ENCODE measurements at places on chromosomes 1 and 21.

DNA sequence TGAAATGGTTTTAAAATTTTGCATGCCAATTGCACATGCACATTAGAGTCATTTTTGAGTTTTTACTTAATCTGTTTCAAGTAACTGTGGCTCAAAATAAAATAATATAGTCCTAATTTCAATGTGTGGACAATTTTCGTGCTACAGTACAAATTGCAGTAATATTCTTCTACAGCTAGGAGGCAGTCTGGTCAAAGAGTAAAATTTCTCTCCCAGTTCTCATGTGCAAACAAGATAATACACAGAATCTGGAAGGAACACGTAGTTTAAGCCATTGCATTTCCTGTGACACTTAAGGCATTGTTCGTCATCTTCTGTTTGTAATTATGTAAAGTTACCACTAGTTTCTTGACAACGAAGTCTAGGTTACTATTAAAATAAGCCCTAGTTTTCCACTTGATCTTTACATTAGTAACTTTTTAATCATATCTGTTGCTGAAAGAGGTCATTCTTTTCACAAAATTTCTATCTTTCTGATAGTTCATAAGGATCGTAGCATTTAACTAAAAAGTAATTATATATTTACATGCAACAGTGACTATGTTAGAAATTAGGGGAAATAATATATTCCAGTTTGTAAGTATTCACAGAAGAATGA, 28.9 kb downstream of the ODR4 start:
- peak; percentile 18 for DNase-seq

DNA sequence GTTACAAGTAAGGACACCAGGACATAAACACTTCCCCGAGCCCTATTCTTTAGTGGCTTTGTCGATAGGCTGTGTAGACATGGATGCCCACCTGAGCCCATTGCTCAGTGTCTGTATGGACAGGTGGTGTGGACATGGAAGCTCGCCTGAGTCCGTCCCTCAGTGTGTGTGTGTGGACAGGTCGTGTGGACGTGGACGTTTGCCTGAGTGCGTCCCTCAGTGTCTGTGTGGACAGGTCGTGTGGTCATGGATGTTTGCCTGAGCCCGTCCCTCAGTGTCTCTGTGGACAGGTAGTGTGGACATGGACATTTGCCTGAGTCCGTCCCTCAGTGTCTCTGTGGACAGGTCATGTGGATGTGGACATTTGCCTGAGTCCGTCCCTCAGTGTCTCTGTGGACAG, 38.7 kb upstream of the COL6A2 start:
- no peak for DNase-seq

GRCh38 chr1:119550381-119550780, 43.4 kb downstream of the HSD3B1 start:
- no peak for DNase-seq

- DNase-seq = no peak
These were observed 698.8 kb downstream of the MATN1 start for GRCh38 chr1:30024411-30025195.

DNA sequence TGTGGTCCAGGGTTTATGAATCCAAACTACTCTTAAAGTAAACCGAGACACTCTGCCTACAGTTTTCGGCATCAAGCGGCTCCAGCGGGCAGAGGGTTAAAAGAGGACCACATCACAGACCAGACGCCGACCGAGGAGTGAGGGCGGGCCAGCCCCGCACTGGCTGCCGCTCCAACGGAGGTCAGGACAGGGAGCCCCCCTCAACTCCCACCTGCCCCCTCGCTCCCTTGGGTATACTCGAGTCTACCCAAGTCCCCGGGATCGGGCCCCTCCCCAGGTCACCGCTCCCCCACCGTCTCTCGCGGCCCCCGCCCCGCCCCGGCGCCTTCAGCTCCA, 312 bp downstream of the ARNT start:
- DNase-seq = peak; percentile 57

GRCh38 chr1:28882009-28882628, 32.2 kb upstream of the EPB41 start:
- peak; percentile 57 for DNase-seq

DNA sequence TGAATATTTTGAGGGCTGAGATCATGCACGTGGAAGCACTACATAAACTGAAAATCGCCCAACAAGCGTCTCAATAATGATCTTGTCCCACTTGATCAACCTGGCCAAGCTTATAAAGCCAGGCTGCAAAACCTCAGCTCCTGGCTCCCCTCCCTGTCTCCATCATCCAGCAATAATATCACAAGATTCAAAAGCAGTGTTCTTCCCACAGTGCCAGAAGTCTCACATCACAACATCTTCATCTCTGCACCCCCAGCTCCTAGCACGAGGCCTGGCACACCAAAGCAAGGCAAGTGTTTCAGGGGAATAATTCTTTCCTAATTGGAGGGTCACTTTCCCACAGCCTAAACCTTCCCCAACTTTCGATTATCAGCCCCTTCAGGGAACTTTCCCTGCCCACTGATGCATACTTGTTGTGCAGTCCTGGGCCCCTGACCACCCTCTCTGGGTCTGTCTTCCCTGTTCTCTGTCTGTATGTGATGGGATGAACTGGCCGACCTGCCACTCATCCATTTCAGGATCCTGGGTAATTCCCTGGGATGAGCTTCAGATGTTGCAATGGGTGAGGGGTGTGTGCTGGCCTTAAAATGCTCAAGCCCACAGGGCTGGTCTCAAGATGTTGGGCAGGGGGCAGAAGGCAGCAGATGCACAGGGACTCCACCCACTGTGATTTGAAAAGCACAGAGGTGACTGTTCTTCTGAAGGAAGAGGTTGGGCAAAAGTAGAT, 129.0 kb downstream of the DMRTB1 start:
- no peak for DNase-seq

DNA sequence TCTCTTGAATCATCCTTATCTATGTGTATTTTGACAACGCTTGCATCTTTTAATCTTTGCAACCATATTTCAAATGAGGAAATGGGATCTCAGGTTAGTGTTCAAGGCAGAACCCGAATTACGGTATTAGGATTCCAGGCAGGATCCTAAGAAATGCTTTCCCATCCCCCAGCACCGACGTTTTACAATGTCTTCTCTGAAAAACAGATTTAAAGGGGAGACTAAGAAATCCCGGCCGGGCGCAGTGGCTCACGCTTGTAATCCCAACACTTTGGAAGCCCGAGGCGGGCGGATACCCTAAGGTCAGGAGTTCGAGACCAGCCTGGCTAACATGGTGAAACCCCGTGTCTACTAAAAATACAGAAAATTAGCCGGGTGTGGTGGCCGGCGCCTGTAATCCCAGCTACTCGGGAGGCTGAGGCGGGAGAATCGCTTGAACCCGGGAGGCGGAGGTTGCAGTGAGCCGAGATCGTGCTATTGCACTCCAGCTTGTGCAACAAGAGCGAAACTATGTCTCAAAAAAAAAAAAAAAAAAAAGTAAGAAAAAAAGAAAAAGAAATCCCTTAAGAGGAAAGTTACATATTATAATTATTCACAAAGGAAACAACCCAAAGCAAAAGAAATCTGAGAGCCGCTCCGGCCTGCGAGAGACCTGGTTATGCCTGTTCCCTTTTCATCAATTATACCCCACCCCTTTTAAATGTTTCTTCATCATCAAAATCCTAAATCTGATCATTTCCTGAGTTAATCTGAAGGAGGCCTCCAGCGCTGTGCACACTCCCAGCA, 801 bp upstream of the GORAB start:
- no peak for DNase-seq

- no peak for DNase-seq
These were observed 101.9 kb upstream of the CDC42BPA start for GRCh38 chr1:227420147-227420546.

GRCh38 chr1:118148034-118148433, 37.0 kb downstream of the SPAG17 start:
- no peak for DNase-seq

DNA sequence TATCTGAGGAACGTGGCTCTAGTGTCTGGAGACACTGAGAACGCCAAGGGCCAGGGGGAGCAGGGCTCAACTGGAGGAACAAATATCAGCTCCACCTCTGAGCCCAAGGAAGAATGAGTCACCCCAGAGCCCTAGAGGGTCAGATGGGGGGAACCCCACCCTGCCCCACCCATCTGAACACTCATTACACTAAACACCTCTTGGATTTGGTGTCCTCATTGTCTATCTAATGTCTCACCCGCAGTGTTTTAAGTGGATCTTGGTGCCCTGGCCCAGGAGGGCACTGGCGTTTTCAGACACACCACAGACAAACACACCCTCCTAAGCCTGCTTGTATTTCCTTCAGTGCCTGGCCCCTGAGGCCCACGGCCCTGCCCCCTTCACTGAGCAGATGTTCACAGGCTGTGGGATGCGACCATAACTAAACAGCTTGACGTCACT, 2.2 kb upstream of the FALEC start:
- no peak for DNase-seq

DNA sequence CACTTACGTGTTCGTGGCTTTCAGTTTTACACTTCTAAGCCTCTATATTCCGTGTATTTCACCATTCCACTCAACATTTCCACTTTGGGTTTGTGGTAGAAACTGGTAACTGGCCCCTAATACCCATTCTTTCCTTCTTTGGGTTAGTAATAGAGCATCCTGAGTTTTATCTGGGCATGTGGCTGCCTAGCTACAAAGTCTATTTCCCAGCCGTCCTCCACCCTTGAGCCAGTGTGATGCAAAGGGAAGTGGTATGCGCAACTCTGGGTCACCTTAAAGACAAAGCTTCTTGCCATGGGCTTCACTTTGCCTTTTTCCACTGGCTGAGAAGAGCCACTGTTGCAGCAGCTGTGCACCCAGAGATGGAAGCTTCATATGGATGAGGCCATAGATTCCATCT, 73.9 kb downstream of the LAMC2 start:
- no peak for DNase-seq

GRCh38 chr1:4055294-4055967, 155.4 kb upstream of the C1orf174 start:
- no peak for DNase-seq

- no peak for DNase-seq
These were observed 54.6 kb upstream of the DEPDC1 start for GRCh38 chr1:68551459-68551858.

DNA sequence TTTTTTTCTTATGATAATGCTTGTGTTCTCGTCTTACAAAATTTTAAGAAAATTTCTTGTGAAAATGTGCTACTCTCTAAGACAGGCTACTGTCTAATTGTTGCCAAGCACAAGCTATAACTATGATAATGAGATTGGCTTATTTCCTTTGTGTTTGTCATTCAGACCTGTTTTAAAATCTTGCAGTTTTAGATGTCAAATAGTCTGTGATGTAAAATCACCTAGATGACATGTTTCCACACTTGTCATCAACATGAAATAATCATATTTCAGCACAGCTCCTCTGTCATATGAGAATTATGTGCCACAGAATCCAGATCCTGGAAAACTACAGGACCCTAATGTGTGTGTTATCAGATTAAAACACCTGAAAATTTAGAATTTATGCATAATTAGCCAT, 539.7 kb downstream of the USP25 start:
- no peak for DNase-seq

GRCh38 chr1:94258873-94259331, 21.5 kb upstream of the ARHGAP29 start:
- no peak for DNase-seq

DNA sequence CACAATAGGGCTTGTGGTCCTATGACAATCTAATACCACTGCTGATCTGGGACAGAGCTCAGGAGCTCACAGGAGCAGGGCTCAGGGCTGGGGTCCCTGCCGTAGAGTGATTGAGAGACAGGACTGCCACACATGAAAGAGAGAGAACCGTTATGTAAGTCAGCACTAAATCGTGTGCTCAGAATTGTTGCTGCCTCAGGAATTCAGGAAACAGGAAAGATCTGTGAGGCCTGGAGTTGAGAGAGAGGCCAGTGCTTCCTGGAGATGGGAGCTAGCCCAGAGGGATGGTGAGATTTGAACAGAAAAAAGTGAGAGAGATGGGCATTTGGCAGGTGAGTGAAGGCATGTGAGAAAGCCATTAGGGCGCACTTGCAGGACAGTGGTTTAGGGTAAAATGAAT, 17.5 kb upstream of the ACBD6 start:
- DNase-seq = no peak

DNA sequence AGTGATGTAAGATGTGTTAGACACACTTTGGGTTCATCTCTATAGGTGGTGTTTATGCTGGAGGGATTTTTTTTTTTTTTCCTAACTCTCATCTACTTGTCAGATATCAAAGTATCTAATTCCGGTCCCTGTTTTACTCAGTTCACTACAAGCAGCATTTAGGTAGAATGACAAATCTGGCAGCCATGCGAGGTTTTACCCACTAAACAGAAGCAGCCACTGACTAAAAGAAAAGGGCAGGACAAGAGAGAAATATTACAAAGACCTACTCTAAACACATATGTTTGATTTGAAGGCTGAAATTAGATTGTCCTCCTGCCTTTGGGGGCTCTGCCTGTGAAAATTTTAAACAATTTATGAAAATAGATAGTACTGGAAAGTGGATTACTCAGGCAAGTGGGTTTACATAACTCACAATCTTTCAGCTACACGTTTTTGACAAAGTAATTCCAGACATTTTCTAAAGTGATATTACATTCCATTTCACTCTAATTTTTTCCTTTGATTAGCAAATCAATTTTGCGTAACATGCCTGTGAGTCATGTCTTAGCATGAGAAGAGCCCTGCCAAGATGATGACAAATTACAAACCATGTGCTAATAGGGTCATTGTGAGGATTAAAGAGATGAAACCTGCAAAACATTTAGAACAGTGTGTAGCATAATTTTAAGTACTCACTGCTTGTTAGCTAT, 172.6 kb downstream of the PLA2G4A start:
- peak; percentile 22 for DNase-seq

GRCh38 chr1:209106237-209106741, 477.2 kb upstream of the CAMK1G start:
- no peak for DNase-seq

- DNase-seq = no peak
These were observed 6.5 kb upstream of the ITGB2 start for GRCh38 chr21:44927259-44927586.

DNA sequence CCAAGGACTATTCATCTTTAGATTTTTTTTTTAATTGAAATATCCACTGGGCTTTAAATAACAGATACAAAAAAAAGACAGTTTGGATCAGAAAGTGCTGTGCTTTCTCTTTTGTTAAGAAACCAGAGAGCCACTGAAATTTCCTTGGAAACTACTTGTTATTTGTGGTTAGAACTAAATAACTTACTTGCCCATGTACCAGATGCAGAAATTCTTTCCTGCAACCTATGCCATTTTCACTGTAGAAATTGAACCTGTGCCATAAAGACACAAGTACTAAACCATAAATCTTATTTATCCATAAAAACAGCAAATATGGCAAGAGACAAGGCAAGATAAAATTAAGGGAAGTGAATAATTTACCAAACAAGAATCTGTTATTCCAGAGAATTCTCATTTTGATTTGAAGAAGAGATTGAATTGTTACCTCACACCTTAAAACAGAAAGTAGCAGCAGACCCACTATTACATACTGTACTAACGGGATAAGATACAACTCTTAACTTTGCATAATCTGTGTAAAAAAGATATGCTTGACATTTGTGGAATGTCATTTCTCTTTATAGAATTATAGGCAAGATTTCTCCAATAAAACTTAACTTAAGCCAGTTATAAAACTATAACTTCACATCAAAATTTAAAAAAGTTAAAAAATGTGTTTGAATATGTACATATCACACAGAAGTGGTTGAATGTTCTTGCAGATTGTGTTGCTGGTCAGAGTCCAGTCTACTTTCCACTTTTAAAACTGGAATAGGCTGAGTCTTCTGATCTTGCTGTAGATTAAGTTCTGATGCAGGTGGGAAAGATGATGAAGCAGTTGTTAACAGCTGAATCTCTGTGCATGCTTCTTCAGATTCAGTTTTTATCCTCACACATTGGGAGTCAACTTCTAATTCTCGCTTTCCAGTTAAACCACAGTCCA, 6.3 kb upstream of the PHTF1 start:
- no peak for DNase-seq
